Ovary (tissue), 10 donors: ENCODE measurements at places on chromosomes 5 and 9.

GRCh38 chr5:66795682-66796081 is 199.5 kb downstream of the MAST4 start:
- DNase-seq, result no peak

- no peak for DNase-seq
Measured at GRCh38 chr5:88298425-88298824, 29.8 kb upstream of the TMEM161B start.

DNA sequence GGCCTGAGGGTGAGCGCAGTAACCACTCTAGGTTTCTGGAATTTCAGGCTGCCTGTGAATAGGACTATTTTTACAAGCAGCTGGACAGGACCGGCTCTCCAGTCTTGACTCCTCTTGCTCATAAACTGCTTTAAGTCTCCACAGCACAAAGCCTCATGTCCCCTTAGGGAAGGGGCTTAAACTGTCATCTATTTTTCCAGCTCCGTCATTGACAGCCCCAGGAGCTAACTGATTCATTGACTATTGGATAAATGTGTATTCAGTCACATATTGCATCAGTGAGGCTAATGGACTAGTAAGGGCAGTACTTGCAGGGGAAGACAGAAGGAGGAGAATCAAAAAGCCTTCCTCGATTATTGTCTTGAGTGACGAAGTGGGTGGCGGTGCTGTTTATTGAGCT is 719.4 kb upstream of the ADAMTS16 start:
- DNase-seq, result no peak

- DNase-seq, result no peak
Measured at GRCh38 chr5:115389799-115390382, 93.4 kb upstream of the CCDC112 start.

DNA sequence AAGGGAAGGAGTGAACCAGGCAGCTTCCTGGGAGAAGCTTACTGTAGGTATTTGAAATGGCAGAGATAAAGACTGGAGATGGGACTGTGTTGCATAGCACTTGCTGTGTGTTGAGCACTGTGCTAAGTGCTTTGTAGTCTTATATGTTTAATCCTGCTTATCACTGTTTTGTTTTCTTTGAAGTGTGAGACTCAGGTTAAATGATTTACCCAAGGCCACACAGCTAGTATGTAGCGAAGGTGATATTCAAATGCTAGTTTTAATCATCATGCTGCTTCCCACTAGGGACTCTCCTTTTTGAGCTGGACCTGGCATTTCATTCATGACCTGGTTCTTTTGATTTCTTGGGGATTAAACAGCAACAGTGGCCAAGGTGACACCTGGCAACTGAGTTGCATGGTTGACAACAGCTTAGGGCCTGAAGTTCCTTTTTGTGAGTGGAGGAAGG is 35.3 kb upstream of the SPRY4 start:
- no peak for DNase-seq

- DNase-seq, result no peak
Measured at GRCh38 chr9:134127616-134128015, 8.3 kb upstream of the WDR5 start.

- no peak for DNase-seq
Measured at GRCh38 chr5:103476811-103477210, 85.8 kb downstream of the NUDT12 start.

DNA sequence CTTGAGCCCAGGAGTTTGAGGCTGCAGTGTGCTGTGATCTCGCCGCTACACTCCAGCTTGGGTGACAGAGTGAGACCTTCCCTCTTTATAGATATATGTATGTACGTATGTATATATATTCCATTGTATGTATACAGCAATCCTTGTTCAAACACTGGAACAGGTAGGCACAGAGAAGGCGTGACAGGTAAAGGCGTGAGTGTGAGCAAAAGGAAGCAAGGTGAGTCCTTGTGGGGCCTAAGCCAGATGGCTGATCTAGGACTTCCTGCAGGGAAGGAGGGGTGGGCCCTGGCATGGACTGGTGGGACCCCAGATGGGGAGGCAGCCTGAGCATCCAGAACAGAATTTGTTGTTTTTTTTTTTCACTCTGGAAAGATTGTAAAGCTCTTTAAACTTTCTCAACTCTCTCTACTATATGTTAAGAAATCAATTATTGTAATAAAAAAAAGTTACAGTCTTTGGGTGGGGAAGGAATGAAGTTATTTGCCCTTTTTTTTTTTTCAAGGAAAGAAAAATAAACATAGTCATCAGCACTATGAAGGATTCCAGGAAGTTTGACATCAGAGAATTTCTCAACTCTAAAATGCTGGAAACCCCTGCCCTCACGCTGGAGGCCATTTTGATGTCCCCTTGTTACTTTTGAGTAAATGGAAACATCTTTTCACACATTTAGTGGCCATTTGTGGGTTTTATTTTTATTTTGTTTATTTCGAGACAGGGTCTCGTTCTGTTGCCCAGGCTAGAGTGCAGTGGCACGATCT is 38.9 kb upstream of the STXBP1 start:
- no peak for DNase-seq

DNA sequence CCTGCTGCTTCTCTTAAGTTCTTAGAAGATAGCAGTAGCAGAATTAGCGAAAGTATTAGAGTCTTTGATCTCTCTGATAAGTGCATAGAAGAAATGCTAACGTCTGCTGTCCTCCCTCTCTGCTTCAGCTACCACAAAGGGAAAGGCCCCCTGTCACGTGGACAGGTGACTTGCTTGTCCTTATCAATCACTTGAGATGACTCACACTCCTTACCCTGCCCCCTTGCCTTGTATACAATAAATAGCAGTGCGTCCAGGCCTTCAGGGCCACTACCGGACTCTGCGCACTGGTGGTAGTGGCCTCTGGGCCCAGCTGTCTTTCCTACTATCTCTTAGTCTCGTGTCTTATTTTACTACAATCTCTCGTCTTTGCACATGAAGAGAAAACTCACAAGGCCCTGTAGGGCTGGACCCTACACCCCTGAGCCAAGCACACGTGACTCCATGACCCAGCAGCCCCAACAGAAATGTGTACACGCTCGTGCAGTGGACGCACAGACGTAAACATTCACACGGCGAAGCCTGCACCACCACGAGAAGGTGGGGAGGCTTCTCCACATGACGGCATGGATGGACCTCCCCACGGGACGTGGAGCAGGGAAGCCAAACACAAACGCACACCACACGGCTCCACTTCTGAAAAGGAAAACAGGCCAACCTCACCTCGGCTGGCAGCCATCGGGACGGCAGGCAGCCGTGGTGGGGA is 38.3 kb downstream of the PNPLA7 start:
- no peak for DNase-seq

- DNase-seq, result no peak
Measured at GRCh38 chr9:35029241-35029640, 39.7 kb downstream of the DNAJB5 start.

- DNase-seq, result no peak
Measured at GRCh38 chr5:132662004-132662401, 4.0 kb downstream of the IL13 start.

GRCh38 chr9:123434619-123435240 is 78.7 kb downstream of the CRB2 start:
- DNase-seq, result no peak

DNA sequence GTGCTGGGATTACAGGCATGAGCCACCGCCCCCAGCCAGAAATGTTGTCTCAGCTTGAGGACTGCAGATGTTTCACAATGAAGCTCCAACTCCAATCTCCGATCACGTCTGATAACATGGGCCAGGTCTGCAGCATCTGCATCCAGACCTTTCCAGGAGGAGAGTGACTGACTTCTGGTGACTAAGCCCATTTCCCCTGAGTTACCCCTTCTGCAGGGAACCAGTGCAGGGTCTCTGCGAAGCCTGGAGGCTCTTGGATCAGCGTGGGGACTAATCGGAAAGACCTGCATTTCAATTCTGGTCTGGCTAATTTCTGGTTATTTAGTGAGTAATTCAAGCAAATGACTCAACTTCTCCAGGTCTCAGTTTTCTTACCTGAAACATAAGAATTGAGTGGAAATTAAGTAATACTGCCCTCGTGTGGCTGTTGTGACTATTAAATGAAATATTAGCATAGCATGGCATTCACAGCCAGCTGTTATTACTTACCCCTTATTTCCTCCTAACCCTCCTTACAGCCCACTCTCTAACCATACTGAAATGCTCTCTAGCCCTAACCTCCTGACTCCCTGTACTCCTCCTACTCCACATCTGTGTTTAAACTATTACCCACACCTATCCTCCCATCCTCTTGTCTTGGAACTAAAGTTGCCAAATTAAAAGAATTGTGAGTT is 2.2 kb upstream of the GNPDA1 start:
- no peak for DNase-seq

GRCh38 chr9:95750725-95751519 is 124.6 kb upstream of the ERCC6L2 start:
- DNase-seq, result no peak

DNA sequence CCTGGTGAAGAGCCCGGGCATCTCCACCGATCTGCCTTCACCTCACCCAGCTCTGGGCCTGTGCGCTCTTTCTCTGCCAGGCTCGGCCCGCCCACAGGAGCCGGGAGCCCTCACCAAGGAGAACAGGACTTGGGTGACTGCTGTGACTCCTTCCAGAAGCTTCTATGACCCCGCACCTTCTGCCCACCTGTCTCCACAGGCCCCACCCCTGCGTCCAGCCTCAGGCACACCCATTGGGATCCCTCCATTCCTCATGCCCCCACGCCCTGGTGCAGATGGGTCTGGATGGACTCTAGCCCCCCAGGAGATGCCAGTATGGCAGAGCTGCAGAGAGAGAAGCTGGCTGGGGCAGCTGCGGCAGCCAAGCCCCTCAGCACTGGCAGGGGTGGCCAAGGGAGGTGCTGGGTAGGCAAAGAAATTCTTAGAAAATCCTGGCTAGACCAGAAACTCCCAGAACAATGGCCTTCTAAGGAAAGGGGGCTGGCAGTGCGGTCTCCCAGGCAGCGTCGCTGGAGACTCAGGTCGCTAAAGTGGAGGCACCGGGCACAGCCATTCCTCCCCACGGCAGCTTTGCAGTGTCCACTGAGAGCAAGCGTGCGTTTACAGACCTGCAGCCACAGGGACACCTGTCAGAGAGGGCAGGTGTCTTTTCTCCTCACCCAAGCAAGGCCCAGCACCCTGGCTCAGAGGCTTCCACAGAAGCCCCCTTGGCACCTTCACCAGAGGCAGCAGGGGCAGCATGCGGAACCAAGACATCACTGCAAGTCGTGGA is 17.3 kb downstream of the LPCAT1 start:
- no peak for DNase-seq

- peak; percentile 23 for DNase-seq
Measured at GRCh38 chr5:173823721-173824567, 64.2 kb upstream of the CPEB4 start.

- no peak for DNase-seq
Measured at GRCh38 chr9:72305102-72305546, 59.9 kb downstream of the ZFAND5 start.

DNA sequence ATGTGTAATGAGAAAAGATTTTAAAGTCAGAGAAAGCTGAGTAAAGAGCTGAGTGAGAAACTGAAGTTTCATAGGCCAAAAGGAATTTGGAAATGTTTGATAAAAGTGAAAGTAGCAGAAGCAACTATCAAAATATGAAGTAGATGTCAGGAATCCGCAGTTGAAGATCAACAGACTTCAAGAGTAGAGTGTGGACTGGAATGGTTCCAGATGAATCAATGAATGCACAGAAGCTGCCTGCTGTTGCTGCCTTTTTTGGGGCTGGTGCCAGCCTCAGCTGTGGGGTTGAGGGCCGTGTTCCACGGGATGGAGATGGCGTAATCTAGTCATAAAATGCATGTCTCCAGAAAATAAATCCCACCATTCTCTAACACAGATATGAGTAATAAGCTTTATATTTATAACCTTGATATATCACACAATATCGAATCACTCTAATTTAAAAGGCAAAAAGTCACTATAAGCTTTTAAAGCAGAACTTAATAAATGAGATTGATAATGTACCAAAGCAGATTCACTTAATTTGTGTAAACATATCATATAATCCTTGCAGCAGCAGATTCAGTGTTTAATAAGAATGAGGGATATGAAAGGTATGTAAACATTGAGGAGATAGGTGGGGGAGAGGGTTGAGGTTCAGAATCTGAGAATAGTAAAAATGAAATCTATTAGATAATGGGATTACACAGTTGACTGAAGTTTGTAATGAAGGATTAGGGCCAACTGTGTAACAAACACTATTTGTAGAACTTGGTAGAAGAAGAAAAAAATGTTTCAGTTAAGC is 652.3 kb upstream of the FTMT start:
- DNase-seq, result no peak

DNA sequence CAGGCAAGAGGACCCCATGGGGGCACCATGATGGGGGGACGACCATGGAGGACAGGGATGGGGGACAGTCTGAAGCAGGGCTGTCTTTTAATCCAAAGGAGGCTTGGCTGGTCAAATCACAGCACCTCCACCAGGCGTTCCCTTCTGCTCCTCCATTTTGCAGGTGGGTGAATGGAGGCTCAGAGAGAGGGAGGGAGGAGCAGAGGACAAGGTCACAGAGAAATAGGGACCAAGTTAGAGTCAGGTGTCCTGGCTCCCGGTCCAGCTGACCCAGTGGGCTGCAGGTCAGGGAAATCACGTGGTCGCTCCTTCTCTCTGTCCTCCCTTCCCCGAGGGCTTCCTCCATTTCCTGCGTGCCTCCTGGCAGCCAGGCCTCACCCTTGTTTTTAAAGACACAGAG is 156.4 kb upstream of the SMIM23 start:
- DNase-seq, result no peak

GRCh38 chr5:64826541-64826940 is 57.8 kb downstream of the CWC27 start:
- no peak for DNase-seq

DNA sequence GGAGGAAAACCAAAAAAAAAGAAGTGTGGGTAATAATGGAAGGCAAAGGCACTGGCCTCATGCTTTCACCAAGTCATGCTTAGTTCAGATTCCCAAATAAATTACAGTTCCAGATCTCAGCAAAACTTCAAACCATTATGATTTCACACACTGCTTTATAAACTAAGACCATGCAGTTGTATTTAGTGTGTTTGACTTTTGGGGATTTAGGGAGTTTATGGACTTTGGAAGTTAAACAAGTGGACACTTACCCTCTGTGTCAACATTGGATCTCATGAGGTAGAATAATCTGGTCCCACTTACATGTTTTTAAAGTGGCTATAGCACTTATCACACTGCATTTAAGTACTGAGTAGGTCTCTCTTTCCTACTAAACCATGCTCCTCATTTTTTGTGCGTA is 3.7 kb downstream of the DNAJC25 start:
- no peak for DNase-seq

DNA sequence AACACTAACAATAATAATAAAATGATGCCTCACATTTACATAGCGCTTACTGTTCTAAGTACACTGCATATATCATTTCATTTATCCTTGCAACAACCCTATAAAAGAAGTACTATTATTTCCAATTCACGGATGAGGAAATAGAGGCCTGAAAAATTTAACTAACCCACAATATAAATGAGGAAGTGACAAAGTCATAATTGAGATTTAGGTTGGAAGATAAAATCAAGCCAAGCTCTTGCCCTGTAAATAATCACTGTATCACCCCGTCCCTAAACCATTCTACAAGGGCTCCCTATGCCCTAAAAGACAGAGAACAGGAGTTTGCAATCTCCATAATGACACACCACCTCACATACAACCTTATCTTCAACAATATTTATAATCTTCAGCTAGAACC is 49.6 kb downstream of the STRBP start:
- no peak for DNase-seq

- no peak for DNase-seq
Measured at GRCh38 chr9:33633636-33634035, 109.6 kb downstream of the ANKRD18B start.
